Activated CD8-positive, alpha-beta memory T cell treated with anti-CD3 and anti-CD28 coated beads for 24 hours (primary cell): ENCODE measurements at places on chromosomes 3 and 15.

GRCh38 chr3:39267631-39268548 is 11.9 kb downstream of the CX3CR1 start:
- DNase-seq, result peak; percentile 86

DNA sequence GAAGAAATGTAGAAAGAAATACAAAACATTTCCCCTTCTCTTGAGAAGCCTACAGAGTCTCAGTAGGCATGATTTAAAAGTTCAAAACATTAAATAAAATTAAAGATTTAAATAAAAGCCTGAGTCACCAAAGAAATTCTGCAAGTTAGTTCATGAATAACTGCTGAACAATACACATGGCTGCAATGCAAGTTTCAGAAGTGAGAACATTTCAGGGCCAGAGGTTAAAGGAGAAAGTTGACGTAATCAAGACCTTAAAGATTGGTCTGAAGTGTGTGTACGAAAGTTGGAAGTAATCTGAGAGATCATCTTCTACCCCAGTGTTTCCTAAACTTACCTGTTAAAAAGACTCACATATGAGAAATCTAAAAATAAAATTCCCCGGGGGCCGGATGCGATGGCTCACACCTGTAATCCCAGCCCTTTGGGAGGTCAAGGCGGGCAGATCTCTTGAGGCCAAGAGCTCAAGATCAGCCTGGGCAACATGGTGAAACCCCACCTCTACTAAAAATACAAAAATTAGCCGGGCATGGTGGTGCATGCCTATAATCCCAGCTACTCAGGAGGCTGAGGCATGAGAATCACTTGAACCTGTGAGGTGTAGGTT is 108.7 kb upstream of the PHLDB2 start:
- DNase-seq, result no peak

DNA sequence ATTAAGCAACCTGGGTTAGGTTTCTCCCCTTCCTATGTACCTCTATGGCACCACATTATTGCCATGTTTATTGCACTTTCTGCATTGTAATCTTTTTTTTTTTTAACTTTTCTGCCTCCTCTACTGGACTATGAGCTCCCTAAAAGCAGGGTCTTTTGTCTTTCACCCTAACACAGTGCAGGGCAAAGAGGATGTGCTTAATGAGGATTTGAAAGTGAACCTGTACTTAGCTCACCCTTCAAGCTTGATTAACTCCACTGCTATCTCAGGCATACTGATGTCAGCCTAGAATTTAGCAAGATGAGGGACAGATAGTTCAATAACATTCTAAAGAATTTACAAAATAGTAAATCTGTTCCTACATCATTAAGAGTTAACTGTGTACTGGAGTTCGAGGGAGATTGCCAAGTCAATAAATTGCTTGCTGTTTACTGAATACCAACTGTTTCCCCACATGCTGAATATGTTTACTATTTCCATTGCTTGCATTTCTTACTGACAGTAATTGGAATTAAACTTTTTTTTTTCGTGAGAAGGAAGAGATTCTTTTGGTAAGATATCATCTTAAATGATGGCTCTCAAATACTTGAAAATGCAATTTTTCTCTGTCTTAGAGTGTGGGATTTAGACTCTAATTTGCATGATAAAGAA is 15.7 kb upstream of the PPARG start:
- no peak for DNase-seq

GRCh38 chr3:123339302-123339701 is 109.6 kb downstream of the ADCY5 start:
- no peak for DNase-seq

DNA sequence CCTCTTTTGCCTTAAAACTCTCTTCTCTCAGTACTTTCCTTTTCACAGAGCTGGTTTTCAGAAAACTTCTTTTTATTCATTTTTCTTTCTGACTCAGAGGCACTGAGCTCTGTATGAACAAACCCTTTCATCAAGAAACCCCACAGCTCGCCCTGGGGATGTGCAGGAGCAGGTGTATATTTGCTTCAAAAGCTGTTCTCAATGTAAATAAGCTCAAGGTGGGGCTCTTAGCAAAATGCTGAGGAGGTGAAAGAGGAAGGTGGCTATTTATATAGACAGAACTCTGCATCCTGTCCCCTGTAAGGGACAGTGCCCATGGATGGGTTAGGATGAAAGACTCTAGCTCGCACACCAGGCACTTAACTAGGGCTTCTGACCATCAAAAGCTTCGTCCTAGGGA is 302.0 kb downstream of the WDR72 start:
- DNase-seq, result no peak

DNA sequence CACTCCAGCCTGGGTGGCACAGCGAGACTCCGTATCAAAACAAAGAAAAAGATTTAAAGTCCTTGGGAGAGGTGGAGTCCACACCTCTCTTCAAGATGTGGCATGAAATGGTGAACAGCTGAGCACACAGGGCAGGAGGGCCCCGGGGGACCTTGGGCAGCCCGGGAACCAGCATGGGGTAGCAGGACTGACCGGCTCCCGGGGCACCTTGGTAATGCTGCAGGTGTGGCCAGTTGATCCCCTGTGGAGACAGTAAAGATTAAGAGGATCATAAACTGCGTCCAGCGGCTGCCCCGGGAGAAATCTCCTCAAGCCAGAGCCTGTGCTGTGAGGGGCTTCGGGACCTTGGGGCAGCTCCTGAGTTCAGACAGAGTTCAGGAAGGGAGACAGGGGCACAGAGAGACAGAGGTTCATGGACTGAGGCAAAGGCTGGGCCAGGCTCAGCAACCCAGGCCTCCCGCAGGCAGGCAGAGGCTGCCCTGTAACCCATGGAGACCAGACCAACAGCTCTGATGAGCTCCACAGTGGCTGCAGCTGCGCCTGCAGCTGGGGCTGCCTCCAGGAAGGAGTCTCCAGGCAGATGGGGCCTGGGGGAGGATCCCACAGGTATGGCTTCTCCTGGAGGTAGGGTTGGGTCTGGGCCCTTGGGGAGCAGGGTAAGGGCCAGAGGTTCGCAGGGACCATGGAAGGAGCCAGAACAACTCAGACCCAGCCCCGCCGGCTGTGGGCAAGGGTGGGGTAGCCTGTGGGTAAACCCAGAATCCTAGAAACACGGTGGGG is at the start of gene NR2E3:
TSS of gene NR2E3 (plus strand) at position 299 of the 780 bp plus-strand sequence. CDS start at position 489, 190 bp downstream.
- DNase-seq, result no peak

DNA sequence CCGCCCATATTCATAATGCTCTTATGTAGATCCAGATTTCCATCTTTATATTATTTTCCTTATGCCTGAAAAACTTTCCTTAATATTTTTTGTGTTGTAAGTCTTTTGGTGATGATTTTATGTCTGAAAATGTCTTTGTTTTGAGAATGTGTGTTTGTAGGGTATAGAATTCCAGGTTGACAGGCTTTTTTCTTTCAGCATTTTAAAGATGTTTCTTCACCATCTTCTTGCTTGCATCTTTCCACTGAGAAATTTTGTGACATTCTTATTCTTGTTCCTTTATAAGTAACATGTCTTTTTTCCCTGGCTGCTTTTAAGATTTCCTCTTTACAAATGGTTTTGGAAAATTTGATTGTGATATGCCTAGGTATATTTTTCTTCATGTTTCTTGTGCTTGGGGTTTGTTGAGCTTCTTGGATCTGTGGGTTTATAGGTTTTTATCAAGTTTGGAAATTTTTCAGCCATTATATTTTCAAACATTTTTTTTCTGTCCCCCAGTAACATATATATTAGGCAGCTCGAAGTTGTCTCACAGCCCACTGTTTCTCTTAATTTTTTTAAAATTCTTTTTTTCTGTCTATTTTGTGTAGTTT is 27.1 kb upstream of the SLC22A13 start:
- no peak for DNase-seq

- DNase-seq, result no peak
Observed at GRCh38 chr3:98945101-98945524, 43.6 kb upstream of the DCBLD2 start.

DNA sequence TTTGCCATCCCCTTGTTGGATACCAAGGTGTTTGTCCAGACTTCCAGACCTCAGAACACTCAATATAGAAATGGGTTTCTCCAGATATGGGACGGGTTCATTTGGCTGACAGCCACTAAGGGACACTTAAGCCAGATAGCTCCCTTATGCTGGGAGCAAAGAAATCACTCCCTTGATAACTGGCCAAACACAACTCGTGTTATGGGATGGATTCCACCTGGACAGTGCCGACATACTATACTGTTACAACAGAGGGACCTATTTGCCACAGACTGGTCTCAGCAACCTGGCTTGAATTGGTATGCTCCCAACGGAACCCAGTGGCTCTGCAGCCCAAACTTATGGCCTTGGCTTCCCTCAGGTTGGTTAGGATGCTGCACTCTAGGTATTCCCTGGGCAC is 114.0 kb upstream of the PLCL2 start:
- no peak for DNase-seq

- DNase-seq, result no peak
Observed at GRCh38 chr15:28133281-28133680, 34.2 kb upstream of the OCA2 start.

- DNase-seq, result no peak
Observed at GRCh38 chr15:42010434-42010833, 10.4 kb downstream of the PLA2G4E start.
